ENCODE measurements at places on chromosomes 7 and 10. TPM values are rescaled to one million over a fixed set of nuclear protein-coding genes. Genes with fewer than 3 reads are reported as not detected.

DNA sequence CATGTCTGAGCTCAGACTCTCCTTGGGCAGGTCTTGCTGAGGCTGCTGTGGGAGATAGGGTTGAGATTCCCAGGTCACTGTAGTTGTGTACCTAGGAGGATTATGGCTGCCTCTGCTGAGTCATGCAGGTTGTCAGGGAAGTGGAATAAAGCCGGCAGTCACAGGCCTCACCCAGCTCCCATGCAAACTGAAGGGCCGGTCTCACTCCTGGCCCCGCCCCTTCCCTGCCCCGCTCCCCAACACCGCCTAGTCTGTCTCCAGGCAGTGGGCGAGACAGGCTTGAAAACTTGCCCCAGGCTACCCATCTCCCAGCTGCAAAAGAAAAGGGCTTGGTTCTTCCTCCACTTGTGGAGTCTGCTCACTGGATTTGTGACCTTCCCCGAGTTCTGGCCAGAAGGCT, 41.6 kb upstream of the SDHAF3 start:
- no peak for DNase-seq

DNA sequence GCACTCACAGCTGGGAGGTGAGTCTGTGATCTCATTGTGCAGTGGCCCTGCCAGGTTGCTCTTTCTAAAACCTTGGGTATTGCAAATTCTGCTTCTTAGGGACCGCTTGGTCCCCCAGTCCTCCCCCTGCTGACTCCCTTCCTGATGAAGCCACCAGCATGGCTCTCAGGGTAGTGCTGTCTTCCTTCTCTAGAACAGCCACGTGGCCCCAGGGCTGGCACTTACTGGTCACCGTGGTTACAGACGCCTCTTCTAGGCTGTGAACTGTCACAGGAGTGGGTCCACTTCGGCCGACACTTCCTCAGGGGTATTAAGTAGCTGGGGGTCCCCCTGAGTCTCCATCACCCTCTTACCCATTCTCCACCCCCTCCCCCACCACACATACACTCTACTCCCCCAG, 2.7 kb upstream of the HTRA1 start:
- DNase-seq, result no peak

- no peak for DNase-seq
Measured at GRCh38 chr7:1223196-1223981, 9.3 kb upstream of the UNCX start.

DNA sequence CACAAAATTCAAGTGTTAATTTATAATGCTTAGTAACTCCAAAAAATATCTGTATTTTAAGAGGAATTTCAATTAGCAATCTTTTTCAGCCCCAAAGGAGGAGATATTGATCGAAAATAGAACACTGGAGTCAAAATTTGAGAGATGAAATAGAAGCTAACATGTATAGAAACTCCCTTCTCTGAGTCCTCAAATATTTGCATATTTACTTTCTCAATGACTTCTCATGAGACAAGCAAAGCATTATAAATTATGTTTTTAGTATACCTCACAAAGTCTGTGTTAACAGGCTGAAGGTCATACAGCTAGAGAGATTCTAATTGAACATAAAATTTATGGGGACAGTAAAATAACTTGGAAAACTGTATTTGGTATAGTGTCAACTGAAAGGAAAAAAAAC, 260.5 kb downstream of the GPAM start:
- DNase-seq, result no peak

DNA sequence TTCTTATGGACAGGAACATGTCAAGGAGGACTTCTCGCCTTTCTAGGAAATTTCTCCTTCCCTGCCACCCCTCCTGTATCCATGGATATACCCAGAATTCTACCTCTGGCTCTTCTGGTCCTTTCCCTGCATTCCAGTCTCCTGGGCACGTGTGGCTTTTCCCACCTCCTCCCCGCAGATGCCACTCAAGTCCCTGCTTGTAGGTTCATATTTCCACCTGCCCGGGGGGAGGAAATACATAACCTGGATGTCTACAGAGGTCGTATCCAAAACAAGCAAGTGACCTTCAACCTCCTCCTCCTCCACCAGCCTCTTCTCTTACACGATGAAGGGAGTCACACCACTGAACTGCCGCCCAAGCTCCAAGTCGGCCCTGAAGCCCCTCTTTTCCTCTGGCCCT, 20.7 kb downstream of the FGFR2 start:
- no peak for DNase-seq

DNA sequence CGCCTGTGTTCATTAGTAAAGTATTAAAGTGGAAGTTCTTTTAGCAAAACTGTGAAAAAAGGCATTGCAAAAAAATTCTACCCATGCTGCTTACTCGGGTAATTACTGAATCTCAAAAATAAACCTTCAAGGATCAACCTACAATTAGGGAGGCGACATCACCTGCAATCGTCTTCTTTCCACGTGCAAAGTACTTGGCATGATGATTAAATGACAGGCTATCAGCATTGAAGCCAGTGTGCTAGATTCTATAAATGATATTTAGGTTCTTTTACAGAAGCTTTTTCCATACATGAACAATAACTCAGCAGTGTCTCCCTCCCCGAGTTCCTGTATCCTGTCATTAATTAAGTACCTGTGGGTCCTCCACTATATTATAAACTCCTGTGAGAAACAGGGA, 105.8 kb downstream of the SFMBT2 start:
- DNase-seq, result no peak

The UNCX gene
- 17.3 TPM for polyA plus RNA-seq

All from left renal pelvis (tissue), 4 donors.